ENCODE measurements at places on chromosomes 2 and 18.
A peak's percentile ranks its signal among the peaks of the same experiment; 100 is the strongest.

- DNase-seq: peak; percentile 19
Measured at GRCh38 chr2:31812051-31812798, 198.6 kb downstream of the MEMO1 start.

DNA sequence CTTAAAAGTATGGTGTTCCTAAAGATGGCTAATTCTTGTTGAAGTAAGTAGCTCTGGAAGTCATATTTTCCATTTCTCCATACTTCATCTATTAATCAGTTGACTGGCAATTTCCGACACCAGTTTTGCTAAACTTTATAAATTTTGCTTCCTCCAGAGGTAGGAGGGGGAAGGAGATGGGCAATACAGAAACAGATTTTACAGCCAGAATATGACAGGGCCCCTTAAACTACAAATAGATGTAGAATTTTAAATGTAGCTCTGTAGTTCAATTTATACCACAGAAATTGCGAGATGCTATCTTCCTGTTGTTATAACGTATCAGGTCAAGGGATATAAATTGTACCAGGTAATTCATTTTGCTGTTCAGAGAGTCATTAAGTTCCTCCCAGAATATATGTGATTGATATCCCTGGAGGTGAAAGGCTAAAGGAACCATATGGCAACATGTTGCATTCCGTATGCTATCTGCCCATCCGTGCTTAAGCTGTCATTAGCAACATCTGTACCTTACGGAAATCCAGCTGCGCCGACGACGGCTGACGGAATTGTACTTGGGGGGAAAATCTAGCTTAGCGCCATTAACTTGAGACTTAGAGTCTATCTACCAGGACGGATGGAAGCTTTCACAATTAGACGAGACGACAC lies 8.4 kb upstream of the NR4A2 start:
- no peak for DNase-seq

GRCh38 chr18:6781142-6781714 lies 51.7 kb downstream of the ARHGAP28 start:
- no peak for DNase-seq

DNA sequence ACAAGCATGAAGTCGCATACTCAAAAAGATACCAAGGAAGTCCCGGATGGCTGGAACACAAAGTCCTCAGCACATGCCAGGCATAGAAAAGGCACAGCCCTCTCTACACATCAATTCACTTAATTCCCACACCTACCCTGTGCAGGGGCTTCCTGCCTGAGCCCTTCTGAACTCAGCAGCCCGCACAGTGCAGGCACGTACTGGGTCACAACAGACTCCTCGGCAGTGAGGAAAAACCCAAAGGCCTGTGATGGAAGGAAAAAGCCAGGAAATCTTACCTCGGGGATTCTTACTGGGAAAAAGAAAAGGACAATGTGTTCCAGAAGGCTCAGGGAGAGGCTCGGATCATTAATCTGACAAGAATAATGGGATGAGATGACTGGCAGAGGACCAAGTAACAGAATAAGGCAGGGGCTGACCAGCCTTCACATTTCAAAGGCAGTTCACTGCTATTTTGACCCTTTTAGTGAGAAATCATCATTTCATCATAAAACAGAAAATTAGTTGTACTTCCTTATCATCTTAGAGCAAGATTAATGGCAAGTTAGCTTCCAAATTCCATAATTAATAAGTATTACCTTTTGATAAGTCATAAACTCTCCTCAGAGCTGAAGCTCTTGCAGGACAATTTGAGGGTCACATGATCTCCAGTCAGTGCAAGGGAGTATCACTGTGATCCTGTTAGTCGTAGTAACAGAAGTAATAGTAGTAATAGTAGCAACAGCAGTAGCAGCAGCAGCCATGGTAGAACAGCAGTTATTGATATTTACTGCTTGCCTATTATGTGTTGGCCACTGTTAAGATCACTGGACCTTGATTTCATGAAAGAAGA lies 87.4 kb downstream of the STK39 start:
- no peak for DNase-seq

GRCh38 chr2:191202881-191203397 lies 42.3 kb upstream of the MYO1B start:
- DNase-seq: peak; percentile 90

GRCh38 chr2:109647636-109648035 lies 33.5 kb downstream of the SOWAHC start:
- DNase-seq: no peak

DNA sequence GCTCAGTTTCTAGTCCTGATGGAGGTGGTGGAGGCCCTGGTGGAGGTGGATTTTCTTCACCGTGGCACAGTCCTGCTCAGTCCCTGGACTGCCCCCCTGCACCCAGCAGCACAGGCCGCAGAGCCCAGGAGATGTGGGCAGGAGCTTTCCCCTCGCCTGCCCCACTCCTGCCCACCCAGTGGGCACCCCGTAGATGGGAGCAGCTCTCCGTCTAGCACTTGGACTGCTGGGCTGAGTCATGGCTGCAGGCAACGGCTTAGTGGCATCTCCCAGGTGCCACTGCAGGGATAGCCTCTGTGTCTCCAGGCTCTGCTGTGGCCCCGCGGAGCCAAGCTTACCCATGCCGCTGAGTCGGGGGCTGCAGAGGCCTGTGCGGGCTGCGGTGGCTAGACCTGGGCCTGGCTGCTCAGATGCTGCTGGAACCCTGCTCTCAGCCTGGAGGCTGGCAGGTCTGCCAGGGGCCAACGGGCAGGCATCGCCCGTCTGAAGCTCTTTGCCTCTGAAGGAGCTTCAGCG lies 92.3 kb upstream of the CTDP1 start:
- no peak for DNase-seq

DNA sequence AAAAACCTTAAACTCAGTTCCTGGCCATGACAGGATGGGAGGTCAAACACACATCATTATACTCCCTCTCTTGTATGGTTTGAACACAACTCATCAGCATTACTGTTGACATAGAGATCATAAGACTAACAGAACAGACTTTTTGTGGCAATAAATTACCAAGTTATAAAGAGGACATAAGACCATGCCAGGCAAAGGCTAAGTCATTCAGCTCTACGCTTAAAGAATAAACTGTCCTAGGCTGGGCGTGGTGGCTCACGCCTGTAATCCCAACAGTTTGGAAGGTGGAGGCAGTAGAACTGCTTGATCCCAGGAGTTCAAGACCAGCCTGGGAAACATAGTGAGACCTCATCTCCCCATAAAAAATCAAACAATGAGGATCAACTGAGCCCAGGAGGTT lies 16.4 kb downstream of the NLRC4 start:
- DNase-seq: no peak

- DNase-seq: peak; percentile 58
Measured at GRCh38 chr2:117785740-117786139, 28.8 kb upstream of the DDX18 start.

DNA sequence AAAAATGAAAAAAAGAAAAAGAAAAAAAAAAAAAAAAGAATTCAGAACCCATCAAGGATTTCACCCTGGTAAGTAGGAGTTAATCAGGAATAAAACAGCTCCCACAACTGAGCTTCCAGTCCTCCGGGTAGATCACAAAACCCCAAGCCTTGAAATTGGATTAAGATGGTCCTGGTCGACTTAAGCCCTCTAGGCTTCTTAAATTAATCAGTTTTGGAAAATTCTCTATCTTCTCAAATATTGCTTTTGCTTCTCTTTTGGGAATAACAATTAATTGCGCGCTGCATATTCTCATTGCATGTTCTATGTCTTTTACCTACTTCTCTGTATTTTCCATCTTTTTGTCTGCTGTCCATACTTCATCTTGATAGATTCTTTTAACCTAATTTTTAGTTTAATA lies 348.0 kb upstream of the MEX3C start:
- no peak for DNase-seq

DNA sequence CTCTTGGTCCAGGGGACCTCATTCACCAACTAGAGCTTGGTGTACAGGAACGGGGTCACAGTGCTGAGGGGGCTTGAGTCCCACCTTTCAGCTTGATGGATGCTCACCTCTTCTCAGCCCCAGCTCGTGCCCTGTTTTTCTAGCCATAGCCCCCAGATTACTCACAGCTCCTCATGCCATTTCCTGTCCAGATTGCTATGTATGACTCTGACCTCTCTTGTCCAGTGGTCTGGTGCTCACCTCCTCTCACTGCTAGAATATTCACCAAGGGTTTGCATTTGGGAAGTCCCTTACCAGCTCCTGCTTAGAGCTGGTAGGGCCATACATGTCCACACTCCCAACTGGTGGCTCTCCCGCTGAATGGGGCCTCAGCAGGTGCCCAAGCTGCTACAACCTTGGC lies 5.9 kb downstream of the LBX2 start:
- DNase-seq: no peak

- no peak for DNase-seq
Measured at GRCh38 chr2:167582619-167583018, 664.8 kb downstream of the STK39 start.

- peak; percentile 78 for DNase-seq
Measured at GRCh38 chr18:63979409-63979920, 9.6 kb downstream of the SERPINB8 start.

- DNase-seq: peak; percentile 26
Measured at GRCh38 chr2:99217929-99218501, 37.0 kb downstream of the MRPL30 start.

DNA sequence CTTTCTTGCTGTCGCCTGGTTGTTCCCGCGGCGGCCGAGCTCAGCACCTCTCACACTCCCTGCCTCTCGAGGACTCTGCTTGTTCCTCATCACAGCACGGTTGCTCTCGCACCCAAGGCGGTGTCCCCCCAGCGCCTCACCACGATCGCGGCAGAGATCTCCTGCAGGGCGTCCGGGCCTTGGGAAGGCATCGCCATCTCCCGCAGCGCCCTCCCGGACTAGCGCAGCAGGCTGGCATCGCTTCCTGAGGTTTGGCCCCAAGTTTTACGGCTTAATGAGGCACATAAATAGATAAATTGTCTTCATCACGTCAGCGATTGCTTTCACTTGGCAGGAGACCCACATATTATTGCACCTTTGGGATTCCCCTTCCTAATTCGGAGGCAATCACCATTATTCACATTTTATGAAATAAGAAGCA lies 125.4 kb downstream of the RGPD3 start:
- no peak for DNase-seq

GRCh38 chr18:78767648-78768071 lies 212.0 kb upstream of the SALL3 start:
- no peak for DNase-seq

- no peak for DNase-seq
Measured at GRCh38 chr2:141835103-141835502, 295.7 kb downstream of the LRP1B start.

GRCh38 chr2:223735035-223735640 lies 102.2 kb downstream of the AP1S3 start:
- DNase-seq: peak; percentile 77

DNA sequence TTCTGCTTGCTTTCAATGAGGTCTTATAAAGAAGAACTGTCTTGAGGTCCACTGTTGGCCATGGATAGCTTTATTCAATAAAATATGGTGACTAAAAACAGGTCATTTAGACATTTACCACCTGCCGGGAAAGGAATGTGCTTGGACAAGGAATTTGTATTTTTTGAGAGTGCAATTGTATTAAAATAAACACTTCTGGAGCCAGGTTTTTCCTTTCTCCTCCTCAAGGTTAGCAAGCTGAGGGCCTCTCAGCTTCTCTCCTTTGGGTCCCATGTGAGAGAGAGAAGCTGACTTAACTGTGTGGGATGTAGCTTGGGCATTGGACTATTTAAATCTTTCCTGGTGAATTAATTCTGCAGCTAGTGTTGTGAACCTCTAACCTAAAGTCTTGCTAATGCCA lies 321.0 kb downstream of the MEIS1 start:
- no peak for DNase-seq

GRCh38 chr2:180258041-180258537 lies 251.0 kb upstream of the CWC22 start:
- DNase-seq: no peak
